H7 (cell line): ENCODE measurements at places on chromosomes 6 and 20. TPM values are rescaled to one million over a fixed set of nuclear protein-coding genes. Genes with fewer than 3 reads are reported as not detected.

GRCh38 chr20:39429726-39430125 is 467.6 kb downstream of the DHX35 start:
- DNase-seq, result peak; percentile 23

- no peak for DNase-seq
Observed at GRCh38 chr20:60512443-60512842, 554.2 kb downstream of the CDH26 start.

GRCh38 chr6:1479095-1479494 is 89.7 kb downstream of the FOXF2 start:
- DNase-seq, result no peak

GRCh38 chr6:1615151-1615852 is 5.6 kb downstream of the FOXC1 start:
- DNase-seq, result peak; percentile 81

- DNase-seq, result no peak
Observed at GRCh38 chr20:48024539-48024938, 239.3 kb upstream of the SULF2 start.

The LY6G6C gene
- total RNA-seq, result not detected in 2 replicates

The SAMD3 gene
- total RNA-seq, result 2.8 and 11.5 TPM in 2 replicates

- no peak for DNase-seq
Observed at GRCh38 chr20:14612391-14612790, 275.0 kb upstream of the FLRT3 start.
